ENCODE measurements at places on chromosomes 2 and 18.
A peak's percentile ranks its signal among the peaks of the same experiment; 100 is the strongest.

DNA sequence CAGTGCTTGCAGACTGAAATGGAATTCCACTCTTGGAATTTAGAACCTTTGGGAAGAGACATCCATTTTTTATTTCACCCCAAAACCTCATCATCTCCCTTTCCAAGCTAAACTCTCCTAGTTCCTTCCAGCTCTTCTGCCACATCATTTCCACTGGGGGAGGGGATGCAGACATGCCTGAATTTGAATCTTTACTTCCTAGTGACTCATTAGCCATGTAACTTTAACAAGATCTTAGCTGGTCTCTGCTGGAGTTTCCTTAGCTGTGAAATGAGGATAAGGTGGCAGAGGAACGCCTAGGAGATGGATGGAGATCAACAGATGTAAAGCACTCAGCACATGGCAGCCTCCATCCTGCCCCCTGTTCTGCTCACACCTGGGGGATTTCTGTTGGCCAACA lies 266.8 kb downstream of the EN1 start:
- no peak for DNase-seq

- DNase-seq = no peak
These were observed 176.1 kb downstream of the IKZF2 start for GRCh38 chr2:212975333-212975732.

DNA sequence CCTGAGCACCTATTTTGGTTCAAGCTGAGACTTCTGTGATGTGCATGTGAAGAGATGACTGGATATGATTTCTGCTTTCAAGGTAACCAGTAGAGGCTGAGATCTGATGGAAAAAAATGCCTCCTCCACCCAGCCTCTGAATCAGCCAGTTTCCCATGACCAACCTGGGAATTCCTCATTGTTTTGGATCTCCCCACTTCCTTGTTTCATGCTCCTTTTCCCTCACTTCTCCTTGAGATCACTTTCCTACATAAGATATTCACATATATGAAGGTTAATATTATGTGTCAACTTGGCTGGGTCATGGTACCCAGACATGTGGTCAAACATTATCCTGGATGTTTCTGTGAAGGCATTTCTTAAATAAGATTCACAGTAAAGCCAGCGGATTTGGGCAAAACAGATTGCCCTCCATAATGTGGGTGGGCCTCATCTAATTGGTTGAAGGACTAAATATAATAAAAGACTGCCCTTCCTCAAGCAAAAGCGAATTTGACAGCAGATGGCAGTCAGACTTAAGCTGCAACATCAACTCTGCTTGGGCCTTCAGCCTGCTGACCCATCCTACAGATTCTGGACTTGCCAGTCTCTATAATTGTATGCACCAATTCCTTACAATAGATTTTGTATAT lies 379.4 kb downstream of the TNS1 start:
- DNase-seq = no peak

DNA sequence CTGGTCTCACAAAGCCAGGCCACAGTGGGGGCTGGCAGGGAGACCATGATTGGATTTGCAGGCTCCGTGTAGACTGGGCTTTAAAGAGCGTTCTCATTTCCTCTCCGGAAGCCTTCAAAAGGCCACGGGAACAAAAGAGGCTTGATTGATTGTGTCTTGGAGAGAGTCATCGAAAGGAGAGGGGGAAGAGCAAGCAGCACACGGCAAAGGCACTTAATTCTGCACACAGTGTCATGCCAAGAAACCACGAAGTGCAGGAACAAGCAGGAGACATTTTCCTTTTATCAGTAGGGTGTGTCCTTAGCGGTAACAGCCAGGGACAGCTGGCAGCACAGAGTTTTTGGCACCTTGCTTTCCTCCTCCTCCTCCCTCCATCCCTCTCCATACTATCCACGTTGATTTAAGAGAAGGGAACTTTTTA lies 47.7 kb downstream of the GLI2 start:
- DNase-seq = peak; percentile 48

GRCh38 chr2:30886080-30886479 lies 78.8 kb upstream of the CAPN13 start:
- no peak for DNase-seq

GRCh38 chr18:78542204-78542603 lies 437.4 kb upstream of the SALL3 start:
- DNase-seq = peak; percentile 35

GRCh38 chr2:24439280-24439970 lies 51.6 kb upstream of the NCOA1 start:
- no peak for DNase-seq

- no peak for DNase-seq
These were observed 770.8 kb downstream of the DSC3 start for GRCh38 chr18:30271716-30272115.

- no peak for DNase-seq
These were observed 42.3 kb downstream of the CABLES1 start for GRCh38 chr18:23177433-23178072.

DNA sequence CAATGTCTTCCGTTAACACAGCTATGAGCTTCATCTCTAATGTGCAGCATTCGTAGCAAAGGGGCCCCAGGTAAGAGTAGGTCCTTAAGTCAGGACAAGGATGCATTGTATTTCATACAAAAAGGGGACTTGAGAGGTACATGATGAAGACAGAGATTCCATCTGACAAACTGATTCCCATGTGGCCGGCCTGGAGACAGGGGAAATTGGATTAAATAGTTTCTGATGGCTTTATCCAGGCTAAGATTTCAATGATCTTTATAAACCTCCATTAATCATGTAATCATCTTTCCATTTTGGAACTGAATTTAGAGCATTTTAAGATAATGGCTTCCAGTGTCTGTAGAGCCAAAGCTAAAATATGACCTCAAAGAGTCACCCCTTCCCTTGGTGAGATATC lies 111.3 kb downstream of the NCKAP5 start:
- no peak for DNase-seq

DNA sequence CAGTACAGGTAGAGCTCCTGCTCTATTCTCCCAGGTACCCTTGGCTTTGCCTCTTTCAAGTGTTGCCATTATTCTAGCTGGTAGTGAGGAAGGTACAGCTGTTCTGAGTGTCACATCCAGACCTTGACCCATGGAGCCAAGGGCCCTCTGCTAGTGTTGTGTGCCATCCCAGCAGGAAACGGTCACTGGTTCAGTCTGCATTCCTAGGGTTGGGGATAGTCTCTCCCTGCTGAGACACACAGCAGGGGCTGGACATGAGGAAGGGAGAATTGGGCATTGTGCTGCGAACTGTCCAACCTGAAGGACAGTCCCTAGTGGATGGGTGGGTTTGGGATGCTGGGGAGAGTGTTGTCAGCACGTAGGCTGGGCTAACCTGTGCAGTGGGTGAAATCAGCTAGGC lies 59.1 kb downstream of the FARP2 start:
- DNase-seq = no peak

- DNase-seq = no peak
These were observed 23.1 kb downstream of the PASK start for GRCh38 chr2:241126201-241126611.

- no peak for DNase-seq
These were observed 28.9 kb upstream of the FBLN7 start for GRCh38 chr2:112109278-112109677.

GRCh38 chr18:45565280-45565970 lies 49.9 kb upstream of the SLC14A2 start:
- no peak for DNase-seq

DNA sequence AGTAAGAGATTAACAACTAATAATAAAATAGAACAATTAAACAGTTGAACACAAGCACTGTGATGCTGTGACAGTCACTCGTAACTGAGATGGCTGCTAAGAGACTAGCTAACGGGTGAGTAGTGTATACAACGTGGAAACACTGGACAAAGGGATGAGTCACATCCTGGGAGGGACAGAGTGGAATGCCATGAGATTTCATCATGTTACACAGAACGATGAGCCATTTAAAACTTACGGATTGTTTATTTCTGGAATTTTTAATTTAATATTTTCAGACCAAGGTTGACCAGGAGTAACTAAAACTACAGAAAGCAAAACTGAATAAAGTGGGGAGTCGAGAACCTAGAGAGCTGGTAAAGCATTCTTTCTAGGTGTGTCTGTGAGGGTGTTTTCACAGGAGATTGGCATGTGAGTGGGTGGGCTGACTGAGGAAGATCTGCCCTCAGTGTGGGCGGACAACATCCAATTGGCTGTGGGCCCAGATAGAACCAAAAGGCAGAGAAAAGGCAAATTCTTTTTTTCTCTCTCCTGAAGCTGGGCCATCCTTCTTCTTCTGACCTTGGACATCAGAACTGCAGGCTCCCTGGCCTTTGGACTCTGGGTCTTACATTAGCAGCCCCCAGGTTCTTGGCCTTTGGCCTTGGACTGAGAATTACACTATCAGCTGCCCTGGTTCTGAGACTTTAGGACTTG lies 14.6 kb downstream of the TMSB10 start:
- DNase-seq = peak; percentile 78

DNA sequence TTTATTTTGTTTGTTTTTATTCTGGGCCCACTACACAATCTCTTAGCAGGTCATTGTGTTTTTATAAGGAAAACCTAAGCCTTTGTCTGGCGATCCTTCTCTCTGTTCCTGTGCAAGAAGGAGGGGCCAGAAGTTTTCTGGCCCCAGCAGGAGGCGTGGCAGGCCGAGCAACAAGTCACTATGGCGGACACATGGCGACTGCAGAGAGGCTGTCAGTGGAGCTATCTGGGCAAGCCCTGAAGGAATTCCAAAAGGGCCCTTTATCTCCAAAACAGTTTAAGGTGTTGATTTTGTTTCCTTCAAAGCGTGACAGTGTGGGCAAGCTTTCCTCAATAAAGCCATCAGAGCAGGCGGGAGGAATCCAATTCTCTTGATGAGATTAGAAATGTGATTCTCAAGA lies 118.8 kb upstream of the CTAGE1 start:
- no peak for DNase-seq

GRCh38 chr2:217941886-217942728 lies 60.7 kb downstream of the TNS1 start:
- DNase-seq = no peak

DNA sequence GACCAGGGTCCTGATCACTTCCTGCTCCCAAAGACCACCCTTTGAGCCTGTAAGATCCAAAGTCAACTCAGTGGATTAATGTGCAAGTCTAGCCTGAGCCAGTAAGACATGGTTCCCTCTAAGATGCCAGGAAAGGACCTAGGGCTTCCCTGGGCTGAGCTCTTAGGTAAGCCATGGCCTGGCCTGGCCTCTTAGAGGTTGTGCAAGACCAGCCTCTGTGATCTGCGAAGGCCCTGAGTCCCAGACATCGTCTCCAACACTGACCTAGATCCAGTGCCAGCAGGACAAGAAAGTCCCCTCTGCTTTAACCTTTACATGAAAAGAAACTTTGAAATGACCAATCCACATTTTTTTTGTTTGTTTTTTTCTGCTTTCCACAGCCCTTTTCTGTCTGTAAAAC lies 73.6 kb upstream of the CYP1B1 start:
- DNase-seq = no peak

DNA sequence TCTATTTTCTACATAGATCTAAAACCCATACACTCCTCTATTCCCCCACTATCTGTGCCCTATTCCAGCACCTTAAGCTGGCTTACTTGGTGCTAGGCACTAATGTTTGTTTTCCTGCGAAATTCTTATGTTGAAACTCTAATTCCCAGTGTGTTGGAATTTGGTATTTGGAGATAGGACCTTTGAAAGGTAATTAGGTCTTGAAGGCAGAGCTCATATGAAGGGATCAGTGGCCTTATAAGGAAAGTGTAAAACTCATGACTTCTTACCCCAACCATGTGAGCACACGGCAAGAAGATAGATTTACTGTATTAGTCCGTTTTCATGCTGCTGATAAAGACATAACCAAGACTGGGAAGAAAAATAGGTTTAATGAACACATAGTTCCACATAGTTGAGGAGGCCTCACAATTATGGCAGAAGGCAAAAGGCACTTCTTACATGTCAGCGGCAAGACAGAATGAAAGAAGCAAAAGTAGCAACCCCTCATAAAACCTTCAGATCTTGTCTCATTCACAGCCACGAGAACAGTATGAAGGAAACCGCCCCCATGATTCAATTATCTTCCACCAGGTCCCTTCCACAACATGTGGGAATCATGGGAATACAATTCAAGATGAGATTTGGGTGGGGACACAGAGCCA lies 10.5 kb upstream of the LRATD1 start:
- DNase-seq = no peak

DNA sequence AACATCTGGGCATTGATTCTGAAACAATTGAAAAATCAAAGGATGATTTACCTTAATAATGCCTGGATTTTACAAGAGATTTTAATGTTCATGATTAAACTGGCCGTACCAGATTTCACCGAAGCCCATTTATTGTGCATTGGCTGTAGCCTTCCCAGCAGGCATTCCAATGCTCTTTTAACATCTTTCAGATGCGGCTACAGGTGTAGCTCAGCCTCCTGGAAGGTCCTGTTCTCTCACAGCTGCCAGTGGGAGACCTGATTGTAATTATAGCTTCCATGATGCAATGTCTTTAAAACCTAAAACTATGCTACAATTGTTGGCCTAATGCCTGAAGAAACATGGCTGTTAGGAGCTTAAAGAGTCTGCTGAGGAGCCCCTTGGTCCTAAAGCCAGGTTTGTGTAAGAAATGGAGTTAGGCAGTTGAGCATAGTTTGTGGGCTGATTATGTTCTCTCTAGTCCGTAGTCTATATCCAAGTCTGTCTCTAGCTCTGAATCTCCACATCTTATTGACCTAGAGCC lies 147.4 kb downstream of the CERS6 start:
- DNase-seq = no peak

- peak; percentile 81 for DNase-seq
These were observed 43.3 kb downstream of the TGFA start for GRCh38 chr2:70510313-70510712.

GRCh38 chr18:70762812-70763211 lies 474.0 kb downstream of the SOCS6 start:
- no peak for DNase-seq

DNA sequence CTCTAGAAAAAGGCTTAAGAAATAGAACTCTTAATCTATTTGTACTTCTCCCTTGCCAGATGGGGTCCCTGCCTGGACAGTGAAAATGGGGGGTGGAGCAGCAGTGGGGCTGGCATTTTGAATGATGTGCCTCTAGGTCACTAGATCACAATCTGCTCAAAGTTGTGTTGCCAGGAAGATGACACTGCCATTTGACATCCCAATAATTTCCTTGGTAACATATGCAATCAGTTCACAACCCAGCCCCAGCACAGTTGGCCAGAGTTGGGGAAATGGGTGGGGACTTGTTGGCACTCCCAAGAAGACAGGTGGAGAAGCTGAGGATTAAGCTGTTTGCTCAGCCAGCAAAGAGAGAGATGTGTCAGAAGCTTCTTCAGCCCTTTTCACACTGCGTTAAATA lies 558.3 kb upstream of the KLHL29 start:
- no peak for DNase-seq

DNA sequence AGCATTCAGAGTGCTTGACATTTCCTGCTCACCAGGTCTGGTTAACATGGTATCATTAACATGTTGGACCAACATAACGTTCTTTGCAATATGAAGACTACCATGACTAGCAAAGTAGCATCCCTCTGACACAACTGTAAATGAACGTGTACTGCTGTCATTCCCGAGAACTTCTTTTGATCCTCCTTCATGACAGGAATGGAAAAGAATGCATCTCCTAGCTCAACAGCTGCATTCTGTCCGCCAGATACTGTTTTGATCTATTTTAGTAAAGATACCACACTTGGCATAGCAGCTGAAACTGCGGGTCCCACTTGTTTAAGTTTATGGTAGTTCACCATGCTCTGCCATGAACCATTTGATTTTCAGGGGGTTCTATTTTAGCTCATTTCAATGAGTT lies 144.2 kb upstream of the PARD3B start:
- no peak for DNase-seq

Data from MV-4-11 (cell line).